ENCODE measurements at places on chromosomes 11 and 22.

GRCh38 chr11:85805387-85805786 lies 5.6 kb downstream of the SYTL2 start:
- no peak for DNase-seq

GRCh38 chr11:86769219-86769618 lies 31.1 kb upstream of the PRSS23 start:
- DNase-seq, result no peak

DNA sequence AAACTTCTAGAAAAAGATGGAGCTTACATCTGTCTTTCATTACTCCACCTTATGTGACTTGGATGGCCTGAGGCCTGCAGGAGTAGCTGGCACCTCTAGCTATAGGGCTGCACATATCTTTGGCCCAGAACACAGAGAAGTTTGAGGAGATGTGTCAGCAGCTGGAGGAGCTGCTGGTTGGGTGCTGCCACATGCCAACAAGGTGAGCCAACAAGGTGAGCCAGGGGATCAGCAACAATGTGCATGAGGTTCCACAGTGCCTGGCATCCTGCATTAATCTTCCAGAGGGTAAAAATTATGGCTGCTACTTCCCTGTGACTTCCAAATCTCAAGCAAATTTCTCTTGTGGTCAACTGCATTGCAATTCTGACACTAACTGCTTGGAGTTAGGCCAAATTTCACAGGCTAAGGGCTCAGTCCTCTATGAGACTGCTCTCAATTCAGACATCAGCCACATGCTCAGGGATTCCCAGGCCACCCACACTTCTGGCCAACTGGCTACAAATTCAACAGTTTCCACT lies 16.0 kb downstream of the RBM7 start:
- no peak for DNase-seq

DNA sequence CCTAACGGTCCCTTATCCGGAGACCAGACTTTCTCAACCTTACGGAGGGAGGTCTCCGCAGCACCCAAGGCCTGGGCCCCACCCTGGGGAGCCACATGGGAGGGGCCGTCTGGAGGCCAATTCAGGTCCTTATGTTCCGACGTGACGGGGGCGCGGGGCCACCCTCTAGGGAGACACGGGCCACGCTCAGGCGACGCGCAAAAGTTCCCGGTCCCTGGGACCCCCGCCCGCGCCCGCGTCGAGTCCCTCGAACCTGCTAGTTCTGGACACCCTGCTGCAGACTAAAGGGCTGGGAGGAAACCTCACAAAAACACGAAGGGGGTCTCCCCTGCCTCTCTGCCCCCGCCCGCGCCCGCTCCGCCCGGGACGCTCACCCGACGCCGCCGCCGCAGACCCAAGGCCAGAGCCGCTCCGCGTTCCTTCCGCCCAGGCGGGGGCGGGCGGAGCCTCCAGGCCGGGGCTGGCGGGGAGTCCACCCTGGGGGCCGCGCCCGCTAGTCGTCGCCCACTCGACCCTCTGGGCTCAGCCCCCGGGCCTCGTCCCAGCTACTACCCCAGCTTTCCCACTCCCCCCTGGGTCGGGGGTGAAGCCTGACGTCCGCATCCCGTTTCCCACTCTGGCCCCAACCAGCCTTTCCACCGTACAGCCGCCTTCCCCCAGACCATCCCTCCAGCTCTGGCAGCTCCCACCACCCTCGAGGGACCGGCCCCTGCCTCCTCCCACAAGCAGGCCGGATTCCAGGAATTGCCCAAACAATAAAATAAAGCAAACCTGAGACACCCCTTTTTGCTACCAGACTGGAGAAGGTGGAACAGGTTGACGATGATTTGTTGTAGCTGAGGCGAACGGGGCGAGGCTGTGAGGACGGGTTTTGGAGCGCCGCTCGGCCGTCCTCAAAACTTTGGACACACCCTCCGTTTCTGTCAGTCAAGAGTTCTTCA lies 2.7 kb downstream of the RNH1 start:
- DNase-seq, result no peak

DNA sequence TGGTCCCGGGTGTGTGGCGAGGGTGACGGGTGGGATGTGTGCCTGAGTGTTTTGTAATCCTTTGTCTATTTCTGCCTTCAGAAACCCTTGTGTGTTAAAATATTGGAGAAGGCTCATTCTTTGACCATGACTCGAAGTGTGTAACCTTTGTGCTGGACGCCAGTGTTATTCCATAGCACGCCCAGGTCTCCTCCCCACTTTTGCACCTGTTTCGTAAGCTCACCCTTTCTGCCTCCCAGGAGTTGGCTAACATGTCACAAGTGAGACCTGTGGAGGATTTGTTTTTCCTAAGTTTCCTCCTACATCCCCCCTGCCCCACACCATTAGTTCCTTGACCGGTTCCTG lies 382 bp downstream of the C11orf54 start:
- peak; percentile 43 for DNase-seq

- no peak for DNase-seq
Observed at GRCh38 chr11:128874427-128874826, 7.3 kb upstream of the KCNJ1 start.

GRCh38 chr11:132312701-132313111 lies 942.3 kb downstream of the NTM start:
- DNase-seq, result peak; percentile 37

GRCh38 chr11:86177302-86177701 lies 67.3 kb upstream of the EED start:
- DNase-seq, result no peak

DNA sequence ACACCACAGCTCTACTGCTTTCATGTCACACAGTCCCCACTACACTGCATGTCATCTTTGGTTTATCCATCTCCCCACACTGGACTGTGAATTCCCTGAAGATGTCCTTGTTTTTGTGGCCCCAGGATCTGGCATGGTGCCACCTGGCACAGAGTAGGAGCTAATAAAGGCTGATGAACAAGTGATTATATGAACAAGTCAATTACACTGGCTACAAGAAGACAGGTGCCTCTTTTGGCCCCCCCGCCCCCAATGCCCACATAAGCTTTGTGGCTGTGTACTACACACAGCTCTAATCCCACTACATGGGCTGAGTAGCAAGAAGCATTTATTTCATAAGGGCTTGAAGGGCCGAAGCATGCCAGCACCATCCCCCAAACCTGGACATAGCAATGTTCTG lies 24.7 kb downstream of the PLEKHA7 start:
- peak; percentile 22 for DNase-seq

DNA sequence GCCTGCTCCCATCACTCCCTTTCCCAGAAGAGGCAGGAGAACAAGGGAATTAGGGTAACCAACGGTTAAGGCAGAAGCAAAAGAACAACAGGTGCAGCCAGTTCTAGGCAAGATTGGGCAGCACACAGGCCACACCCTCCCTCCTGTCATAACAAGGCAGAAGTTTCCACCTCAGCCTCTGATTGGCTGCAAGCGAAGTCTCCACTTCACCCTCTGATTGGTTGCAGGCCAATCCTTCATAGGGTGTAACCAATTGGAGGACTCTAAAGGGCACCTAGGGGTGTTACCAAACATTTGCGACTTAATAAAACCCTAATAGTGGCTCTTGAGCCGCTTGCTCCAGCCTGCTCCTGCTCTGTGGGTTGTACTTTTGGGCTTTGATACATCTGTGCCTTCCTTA lies 153.8 kb downstream of the CACNA1I start:
- DNase-seq, result no peak

GRCh38 chr11:216081-216974 lies 8.8 kb downstream of the RIC8A start:
- DNase-seq, result no peak

DNA sequence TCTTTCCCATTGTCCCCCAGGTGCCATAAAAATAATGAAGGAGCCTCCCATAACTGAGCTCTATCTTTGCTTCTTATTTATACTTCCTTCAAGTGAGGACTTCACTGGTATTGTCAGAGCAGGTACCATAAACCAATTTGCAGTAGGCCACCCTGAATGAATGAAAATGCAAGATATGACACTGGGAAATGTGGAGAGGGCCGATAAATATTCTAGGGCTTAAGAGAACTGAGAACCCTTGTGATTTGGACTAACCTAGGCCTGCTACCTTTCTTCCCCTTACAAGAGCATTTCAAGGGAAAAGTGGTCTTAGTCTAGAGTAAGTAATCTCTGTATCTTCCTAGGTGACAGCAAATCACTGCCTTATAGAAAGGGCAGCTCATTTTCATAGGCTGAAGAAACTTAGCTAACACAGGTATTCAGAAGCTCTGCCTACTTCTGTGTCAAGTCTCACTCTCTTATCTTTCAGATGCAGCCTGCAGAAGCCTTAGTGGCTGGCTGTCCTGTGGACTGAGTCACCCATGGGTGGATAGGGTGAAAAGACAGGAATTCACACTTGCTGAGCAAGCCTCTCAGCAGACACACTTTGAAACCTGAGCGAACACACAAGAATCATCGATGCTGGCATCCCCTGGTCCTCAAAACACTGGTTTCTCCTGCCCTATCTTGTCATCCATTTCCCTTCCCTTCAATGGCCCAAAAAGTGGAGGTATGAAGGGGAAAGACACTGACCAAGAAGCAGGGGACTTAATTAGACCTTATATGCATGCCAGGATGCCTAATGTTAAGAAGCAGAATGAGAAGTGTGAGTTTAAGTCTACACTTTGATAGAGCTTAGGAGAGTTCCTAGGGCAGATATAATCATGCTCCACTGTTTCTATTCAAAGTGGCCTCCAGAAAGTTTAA lies 15.2 kb downstream of the NRIP3 start:
- no peak for DNase-seq

- no peak for DNase-seq
Observed at GRCh38 chr11:112049777-112050176, 24.0 kb downstream of the PIH1D2 start.

- no peak for DNase-seq
Observed at GRCh38 chr22:27105142-27106025, 448.0 kb downstream of the MIAT start.

DNA sequence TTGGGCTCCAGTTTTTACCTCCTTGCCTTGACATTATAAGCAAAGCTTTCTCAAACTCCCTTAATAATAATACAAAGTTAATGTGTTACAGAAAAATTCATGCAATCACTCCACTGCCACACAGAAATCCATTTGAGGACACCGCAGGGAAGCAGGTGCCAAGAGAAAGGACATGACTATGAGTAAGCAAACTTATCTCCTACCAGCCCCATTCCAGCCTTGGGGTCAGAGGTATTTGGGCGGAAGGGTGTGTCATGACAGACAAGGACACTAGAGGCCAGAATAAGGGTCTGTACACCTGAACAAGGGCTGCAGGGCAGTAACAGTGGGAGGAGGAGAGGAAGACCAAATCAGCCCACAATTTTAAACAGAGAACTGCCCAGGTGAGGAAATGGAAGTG lies 5.9 kb downstream of the GNG3 start:
- DNase-seq, result no peak

DNA sequence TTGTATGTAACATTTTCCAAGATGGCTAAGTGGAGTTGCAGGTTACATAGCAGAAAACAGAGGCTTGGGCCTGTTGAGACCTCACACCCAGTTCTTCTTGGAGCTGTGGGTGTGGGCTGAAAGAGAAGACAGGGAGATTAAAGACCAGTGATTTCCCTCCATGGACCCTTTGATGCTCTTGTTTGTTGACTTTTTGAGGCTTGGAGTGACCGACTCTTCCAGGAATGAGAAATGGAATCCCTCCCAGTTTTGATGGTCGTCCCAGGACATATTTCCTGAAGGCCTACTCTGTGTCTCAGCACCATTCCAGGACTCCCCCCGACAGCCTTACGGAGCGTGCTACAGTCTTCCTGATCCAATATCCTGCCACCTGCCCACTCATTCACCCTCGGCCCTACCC lies 96.9 kb downstream of the PTPRJ start:
- no peak for DNase-seq

DNA sequence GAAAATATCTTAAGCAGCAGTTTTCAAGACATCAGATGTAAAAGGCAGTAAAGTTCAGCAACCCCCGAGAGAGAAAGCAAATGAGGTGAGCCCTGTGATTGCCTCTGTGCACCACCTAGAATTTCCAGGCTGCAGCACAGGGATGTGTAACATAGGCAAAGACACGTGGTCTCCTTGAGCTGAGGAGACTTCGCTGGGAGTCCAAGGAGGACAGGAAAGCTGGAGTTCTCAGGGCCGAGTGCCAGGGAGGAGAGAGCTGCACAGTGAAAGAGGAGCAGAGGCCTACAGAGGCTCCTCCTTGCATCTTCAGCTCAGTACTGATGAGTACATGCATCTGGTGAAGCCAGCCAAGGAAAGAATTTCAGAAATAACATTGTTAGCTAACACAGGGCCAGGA lies 17.6 kb upstream of the TOLLIP start:
- no peak for DNase-seq

- DNase-seq, result no peak
Observed at GRCh38 chr11:20249796-20250195, 89.5 kb upstream of the DBX1 start.

GRCh38 chr22:50422961-50423815 lies 51.6 kb downstream of the SBF1 start:
- no peak for DNase-seq

GRCh38 chr11:9923280-9923679 lies 259.4 kb downstream of the SWAP70 start:
- no peak for DNase-seq

DNA sequence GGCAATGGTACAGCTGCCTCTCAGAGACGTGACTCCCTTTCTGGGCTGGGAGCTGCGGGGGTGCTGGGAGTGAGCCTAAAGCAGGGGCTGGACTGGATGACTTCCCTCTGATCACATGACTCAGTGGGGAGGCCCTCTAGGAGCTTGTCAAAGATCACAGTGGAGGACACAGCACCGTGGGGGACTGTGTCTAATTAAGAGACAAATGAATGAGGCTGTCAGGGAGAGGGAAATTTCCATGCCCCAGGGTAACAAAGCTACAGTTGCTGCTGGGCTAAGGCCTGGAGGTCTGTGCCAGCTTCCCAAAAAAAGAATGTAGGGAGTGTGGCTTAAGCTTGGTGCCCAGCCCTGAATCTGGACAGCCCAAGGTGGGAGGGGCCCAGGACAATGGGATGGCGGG lies 262.8 kb upstream of the PLET1 start:
- peak; percentile 88 for DNase-seq

GRCh38 chr11:77071077-77071476 lies 4.3 kb downstream of the CAPN5 start:
- DNase-seq, result no peak

- no peak for DNase-seq
Observed at GRCh38 chr22:44394246-44395117, 81.7 kb upstream of the SHISAL1 start.

- DNase-seq, result no peak
Observed at GRCh38 chr11:60378354-60378753, at the start of gene MS4A7. Gene MS4A7, plus strand, starts transcription at chr11:60378532. Its CDS starts 4,610 bp downstream, at chr11:60383142.

DNA sequence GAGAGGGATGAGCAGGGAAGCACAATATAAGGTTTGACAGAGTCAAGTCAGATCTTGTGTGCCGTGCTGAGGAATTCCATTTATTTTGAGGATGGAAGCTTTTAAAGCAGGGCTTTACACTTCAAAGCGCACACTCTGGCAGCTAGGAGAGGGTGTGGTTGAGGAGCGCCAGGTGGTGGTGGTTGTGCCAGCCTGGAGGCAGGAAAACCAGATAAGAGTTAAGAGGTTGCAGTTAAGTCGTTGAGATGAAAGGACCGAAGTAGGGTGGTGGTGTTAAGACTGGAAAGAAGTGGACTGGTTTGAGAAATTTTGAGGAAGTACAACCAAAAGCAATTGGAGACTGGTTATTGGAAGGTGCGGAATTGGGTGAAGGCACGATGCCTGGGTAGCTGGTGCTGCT lies 231.6 kb upstream of the TBCEL start:
- DNase-seq, result no peak
